ENCODE measurements at places on chromosomes 12 and 14.

GRCh38 chr14:50774542-50775267, 56.3 kb downstream of the NIN start:
- no peak for DNase-seq

DNA sequence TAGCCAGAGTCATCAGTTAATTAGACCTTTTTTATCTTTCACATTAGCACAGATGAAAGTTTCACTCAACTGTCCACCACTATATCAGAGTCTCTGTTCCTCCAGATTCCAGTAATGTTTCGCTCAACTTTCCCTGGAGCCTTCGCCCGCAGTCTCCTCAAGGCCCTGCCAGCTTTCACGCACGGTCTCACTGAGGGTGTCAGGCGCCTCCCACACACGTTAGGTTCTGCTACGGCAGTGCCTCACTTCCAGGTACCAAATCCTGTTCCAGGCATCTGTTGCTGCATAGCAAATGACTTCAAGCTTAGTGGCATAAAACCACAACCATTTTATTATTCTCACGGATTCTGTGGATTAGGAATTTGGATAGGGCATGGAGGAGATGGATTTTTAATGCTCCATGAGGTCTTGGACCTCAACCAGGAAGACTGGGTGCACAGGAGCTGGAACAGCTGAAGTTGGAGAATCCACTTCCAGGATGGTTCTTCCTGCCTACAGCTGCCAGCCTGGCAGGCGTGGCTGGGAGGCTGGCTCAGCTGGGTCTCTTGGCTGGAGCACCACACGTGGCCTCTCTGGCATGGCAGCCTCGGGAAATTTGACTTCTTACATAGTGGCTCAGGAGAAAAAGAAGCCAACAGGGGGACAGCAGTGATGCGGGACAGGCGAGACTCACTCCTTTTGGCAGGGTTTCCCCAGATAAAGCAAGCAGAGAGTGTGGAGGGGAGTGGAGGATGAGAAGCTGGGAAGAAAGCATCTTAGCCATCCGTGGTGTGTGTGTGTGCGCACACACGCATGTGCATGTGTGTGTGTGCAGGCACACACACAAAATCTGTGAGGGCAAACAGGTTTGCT, 21.3 kb upstream of the BCDIN3D start:
- DNase-seq: no peak

- DNase-seq: no peak
Measured at GRCh38 chr14:22915886-22916521, 2.9 kb downstream of the RBM23 start.

- no peak for DNase-seq
Measured at GRCh38 chr14:40629144-40629543, 977.5 kb upstream of the LRFN5 start.

DNA sequence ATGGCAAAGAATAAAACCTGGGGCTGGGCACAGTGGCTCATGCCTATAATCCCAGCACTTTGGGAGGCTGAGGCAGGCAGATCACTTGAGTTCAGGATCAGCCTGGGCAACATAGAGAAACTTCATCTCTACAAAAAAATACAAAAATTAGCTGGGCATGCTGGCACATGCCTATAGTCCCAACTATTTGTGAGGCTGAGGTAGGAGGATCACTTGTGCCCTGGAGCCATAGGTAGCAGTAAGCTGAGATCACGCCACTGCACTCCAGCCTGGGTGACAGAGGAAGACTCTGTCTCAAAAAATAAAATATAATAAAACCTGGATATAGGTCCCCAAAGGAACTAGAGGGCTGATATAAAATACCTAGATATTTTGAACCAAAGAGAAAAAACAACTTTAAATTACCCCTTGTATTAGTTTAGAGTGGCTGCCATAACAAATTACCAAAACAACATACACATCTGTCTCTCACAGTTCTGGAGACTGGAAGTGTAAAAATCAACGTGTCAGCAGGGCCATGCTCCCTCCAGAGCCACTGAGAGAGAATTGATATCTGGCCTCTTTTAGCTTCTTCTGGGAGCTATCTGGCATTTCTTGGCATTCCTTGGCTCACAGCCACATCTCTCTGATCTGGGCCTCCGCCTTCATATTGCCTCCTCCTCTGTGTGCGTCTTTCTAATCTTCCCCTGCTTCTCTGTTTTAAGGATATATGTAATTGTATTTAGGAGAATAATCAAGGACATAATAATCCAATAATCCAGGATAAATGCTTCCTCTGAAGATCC, 47.9 kb upstream of the ATF7IP start:
- no peak for DNase-seq

DNA sequence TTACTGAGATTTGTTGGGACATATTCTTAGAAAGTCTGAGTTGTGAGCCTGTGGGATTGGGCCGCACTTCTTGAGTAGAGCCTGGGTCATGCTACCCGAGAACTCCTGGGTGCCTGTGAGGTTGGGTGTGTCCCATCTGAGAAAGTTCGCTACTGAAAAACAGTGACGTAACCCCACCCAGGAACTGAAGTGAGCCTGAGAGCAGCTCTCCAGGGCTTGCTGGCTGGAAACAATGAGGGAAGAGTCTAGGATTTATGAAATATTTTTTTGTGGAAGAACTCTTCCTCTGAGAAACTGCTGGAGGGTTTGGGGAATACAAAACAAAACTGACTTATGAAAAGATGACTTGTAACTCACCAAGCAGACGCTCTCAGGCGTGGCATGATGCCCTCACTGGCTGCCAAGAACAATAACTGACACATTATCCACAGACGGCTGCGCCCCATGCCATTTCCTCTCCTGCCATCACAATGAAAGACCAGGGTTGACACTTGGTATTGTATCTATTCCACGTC, 69.2 kb downstream of the RASSF3 start:
- peak; percentile 31 for DNase-seq

GRCh38 chr12:48054955-48055821, 50.7 kb downstream of the SENP1 start:
- DNase-seq: no peak

- DNase-seq: no peak
Measured at GRCh38 chr14:51395361-51395849, 155.4 kb downstream of the TMX1 start.

DNA sequence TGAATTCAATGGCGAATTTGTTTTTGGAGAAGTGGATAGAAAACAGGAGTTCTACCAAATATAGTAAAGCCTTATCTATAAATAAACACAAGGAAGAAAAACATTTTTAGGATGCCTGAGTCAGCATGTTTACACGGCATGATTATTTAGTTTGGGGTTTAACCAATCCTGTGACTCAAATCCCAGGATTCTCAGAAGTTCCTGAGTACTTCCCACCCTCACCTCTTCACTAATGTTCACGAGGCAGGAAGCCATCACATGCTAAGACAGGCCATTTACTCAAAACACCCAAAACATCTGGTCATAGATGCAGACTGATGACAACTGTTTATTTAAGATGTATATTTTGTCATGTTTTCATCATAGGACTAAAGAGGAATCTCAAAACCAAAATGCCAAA, 3.4 kb upstream of the GLRX5 start:
- DNase-seq: no peak

- DNase-seq: no peak
Measured at GRCh38 chr12:48311313-48311712, 39.4 kb downstream of the ZNF641 start.

DNA sequence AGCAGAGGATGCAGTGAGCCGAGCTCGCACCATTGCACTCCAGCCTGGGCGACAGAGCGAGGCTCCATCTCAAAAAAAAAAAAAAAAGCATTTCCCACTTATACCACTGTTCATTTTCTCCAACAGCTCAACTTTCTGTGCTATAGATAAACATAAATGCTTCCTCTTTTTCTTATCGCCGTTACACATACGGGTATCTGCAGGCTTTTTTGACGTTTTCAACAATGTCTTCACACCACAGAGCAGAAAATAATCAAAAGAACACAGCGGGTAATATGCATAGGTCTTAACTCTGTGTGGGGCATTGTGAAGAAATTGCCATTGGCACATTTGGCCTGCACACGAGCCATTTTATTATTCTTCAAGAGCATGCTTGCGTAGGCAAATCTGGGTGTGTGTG, 86.4 kb downstream of the CAPZA3 start:
- DNase-seq: no peak

DNA sequence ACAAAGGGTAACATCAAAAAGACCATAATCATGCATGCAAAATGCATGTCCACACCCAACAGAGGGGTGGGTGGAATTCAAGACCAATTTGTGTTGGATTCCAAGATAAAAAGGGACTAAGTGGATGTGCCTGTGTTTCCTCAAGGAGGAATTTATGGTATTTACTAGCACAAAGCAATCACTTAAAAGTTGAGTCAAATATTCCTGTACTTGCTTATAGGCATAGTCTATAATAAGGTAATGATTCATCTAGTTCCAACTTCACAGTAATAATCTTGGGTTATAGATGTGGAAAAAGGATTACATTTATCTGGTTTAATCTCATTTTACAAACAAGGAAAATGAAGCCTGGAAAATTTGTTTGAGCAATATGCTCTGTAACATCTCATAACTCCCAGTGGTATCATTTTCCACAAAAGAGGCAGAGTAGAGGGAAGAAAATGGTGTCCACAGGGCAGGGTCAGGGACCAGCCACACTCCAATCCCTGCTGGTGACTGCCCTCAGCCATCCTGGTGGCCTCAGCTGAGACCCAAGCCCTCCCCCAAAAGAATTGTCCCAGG, 80.8 kb upstream of the REP15 start:
- no peak for DNase-seq

GRCh38 chr12:42756841-42757623, 167.5 kb upstream of the PRICKLE1 start:
- no peak for DNase-seq

DNA sequence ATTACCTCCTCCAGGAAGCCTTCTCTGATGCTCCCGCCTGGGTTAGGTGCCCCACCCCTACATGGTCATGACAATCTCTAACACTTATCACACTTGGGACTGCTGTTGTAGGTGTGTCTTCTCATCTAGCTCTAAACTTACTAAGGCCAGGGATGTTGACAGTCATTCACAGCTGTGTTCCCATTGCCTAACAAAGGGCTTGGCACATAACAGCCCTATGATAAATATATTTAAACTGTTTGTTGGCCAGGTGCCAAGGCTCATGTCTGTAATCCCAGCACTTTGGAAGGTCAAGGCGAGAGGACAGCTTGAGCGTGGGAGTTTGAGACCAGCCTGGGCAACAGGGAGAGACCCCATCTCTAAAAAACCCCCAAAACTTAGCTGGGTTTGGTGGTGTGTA, 98.8 kb upstream of the RGS6 start:
- DNase-seq: no peak

DNA sequence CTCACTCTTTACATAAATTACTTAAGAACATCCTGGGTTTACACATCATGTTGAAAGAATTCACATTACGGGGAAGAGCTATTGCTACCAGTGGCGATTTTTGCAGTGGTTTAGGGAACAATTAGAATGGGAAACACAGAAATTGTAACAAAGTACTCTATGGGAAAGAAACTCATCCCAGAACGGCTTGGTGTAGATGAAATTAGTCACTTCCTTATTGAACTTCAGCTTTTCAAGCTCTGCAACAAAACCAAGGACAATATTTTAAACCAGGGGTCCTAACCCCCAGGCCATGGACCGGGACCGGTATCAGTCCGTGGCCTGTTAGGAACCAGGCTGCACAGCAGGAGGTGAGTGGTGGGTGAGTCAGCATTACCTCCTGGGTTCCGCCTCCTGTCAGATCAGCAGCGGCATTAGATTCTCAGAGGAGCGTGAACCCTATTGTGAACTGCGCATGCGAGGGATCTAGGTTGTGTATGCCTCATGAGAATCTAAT, 32.3 kb upstream of the FICD start:
- no peak for DNase-seq

DNA sequence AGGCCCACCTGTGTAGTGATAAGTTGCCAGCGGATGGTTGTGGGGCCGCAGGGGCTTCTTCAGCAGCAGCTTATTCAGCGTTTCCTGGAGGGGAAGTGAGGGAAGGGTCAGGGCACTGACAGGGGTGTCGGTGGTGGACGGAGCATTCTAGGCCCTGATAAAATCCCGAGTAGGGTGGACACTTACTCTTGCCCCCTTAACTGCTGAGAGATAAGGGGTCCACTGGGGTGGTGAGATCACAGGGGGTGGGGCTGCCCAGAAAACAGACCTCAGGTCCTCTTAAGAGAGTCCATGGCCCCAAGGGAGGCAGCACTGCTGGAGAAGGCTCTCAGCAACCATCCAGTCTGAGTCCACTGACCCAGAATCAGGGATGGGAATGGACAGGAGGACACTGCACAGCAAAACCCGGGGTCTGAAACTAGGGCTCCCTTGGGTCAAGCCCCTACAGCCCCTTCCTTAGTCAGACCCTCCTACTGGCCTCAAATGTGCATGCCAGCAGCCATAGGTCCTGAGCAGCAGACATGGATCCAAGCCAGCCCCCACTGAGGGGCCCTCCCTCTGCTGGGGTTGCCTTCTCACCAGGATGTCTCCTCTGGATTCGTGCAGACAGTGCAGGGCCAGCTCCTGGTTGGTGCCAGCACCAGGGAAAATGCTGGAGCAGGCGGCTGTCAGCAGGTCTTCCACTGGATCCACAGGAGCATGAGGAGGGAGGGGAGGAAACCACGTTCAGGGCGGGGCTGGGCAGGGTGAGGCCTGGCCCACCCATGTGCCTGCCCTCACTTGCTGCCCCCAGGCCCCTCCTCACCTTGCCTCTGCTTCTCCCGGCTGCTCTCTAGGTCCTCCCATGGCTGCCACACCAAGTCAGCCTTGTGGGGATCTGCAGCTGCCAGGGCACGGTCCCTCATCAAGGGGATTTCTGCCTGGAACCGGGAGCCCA, 12.1 kb upstream of the PNMA1 start:
- no peak for DNase-seq

DNA sequence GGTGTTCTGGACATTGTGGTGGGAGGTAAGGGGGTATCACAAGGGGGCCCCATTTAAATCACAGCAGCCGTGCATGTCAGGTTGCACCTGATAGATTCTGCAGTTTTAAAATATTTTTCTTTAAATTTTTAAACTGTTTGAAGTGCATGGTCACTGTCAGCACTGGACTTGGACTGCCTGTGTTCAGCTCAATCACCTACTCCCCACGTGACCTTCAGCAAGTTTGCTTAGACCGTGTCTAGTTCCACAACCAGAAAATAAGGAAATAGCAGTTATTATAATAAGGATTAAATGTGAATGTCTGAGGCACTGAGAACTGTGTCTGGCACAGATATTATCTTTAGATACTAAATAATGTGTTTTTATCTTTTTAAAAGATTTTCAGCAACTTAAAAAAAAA, 64.7 kb downstream of the ESR2 start:
- DNase-seq: no peak

- no peak for DNase-seq
Measured at GRCh38 chr12:24177889-24178288, 228.4 kb upstream of the SOX5 start.
